NCI-H2081 (cell line): ENCODE measurements at places on chromosomes 6 and 20.

DNA sequence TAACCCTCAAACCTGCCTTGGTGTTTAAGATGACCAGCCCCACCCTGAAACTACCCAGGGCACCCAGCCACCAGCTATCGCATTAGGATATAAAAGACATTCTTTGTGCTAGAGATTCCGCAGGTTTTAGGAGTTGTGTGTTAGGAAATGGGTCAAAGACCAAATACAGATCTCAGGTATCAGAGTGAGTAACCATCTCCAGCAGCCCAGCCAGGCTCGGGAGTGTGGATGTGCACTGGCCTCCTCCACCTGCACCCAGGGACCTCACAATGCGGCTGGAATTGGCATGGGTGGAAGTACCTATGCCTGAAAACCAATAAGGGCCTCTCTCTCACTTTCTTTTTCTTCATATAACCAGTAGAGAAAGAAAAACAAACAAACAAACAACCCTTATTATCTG, 51.1 kb upstream of the CST7 start:
- DNase-seq, result no peak

DNA sequence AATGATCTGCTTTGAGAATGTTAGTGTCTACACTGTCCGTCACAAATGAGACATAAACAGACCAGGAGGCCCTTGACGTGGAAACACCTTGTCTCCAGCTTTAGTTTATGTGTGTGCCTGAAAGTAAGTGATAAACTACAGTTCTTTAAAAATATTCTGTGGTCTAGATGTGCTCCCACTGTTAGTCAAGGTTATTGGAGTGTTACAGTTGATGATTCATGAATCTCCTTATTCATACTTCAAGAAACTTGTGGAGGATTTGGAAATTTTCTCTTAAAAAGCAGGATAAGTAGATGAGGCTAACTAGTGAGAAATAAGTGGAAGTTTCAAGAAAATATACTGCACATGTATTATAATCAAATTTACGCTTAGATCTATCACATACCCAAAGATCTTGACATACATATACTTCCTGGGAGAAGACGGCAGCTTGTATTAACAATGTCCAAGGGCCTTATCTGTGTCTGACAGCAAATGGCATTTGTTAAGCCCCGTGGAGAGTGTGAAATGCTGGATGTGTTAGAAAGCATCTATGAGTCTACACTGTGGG, 90.5 kb upstream of the MBOAT1 start:
- DNase-seq, result no peak

GRCh38 chr6:169470790-169471189, 217.1 kb upstream of the THBS2 start:
- no peak for DNase-seq

GRCh38 chr6:113654396-113654795, 202.7 kb upstream of the MARCKS start:
- no peak for DNase-seq

GRCh38 chr6:89415185-89415584, 3.1 kb upstream of the RRAGD start:
- no peak for DNase-seq

DNA sequence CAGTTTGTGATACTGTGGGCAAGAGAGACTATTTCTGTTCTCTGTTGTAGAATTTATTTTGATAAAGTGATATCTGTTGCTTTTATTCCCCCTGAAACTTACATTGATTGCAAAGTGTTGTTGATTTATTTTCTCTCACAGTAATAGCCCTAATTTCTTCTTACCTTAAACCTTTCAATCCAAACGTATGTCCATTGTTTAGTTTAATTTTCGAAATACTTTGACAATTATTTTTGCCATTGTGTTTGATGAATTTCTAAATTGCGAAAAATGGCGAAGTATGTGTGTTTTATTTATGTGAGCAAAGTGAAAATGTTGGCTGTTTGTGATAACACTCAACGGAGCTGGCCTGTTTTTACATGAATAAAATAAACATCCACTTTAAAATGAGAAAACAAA, 381 bp upstream of the ZSCAN26 start:
- DNase-seq, result no peak

- DNase-seq, result no peak
These were observed 421.2 kb upstream of the HTR1E start for GRCh38 chr6:86516087-86516486.

GRCh38 chr6:31462026-31462963, 35.6 kb upstream of the MICB start:
- no peak for DNase-seq

- DNase-seq, result no peak
These were observed 252.1 kb downstream of the COL12A1 start for GRCh38 chr6:74953708-74954107.

DNA sequence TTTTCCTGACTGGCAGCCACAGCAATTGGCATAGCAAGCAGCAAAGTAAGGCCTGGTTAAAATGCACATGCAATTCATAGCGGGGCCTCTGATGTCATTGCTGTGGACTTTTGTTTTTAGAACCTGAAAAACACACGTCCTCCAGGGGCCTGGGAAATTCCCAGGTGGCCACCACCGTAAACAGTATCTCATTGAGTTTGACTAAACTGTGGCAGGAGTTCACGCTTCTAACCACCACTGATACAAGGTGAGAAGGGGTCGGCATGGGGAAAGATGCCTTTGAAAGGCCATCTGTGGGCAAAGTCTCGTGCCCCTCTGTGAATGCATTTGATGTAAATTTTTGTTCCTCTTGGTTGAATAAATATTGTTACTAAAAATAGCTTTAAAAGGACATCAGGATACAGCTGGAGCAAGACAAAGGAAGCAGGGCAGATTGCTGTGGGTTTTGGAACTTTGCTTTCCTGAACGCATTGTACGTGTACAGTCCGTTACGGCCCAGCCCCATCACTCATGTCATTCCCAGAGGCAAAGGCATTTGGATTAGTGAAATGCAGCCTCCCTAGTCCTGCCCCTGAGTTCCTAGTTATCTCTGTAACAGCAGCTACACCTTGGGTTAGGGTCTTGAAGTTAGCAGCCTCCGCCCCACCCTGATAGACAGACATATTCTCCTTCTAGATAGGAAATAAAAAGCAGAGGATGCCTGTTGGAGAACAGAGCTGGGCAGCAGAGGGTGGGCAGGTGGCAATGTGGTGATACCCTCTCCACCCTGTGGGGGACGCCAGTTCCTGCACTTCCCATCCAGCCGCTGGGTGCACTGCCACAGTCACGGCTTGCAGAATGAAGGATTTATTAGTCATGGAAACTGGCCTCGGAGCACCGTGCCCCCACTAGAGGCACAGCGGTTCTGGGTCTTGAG, 80.3 kb downstream of the ZDHHC14 start:
- DNase-seq, result no peak

GRCh38 chr20:34362502-34363061, 491 bp upstream of the ITCH start:
- DNase-seq, result no peak

DNA sequence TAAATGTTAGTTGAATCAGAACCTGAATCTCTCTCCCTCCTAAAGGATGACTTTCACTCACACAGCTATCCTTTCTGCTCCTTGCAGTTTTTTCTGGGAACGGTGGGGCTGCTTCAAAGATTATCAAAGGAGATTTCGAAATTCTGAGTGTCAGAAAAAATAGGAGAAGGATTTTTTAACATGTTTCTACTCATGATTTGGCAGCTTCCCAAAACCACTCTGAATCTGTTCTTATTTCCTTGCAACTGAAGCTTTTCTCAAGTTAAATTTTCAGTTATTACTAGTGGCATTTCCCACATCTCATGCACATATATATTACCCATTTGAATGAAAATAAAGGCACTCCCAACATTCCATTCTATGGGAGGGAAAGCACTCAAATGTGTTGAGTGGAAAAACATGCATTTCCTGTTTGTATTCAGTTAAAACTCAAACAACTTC, 123.6 kb downstream of the LCA5 start:
- DNase-seq, result no peak

DNA sequence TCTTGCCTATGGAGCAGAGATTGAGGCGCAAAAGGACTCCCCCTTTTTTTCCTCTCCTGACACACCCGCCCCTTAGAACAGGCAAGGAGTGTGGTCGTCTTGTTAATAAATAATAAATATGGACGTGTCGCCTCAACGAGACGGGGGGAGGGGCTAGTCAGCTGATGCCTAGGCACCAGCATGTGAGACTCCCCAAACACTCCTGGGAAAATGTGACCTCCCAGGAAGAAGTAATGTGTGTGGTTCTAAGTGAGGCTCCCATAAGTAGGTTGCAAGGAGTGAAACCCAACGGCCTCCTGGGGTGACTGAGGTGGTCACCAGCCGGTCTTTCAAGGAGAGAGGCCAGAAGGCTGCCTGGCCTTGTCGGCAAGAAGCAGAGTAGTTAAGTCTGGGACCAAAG, 1.1 kb upstream of the FAXC start:
- DNase-seq, result peak; percentile 18

DNA sequence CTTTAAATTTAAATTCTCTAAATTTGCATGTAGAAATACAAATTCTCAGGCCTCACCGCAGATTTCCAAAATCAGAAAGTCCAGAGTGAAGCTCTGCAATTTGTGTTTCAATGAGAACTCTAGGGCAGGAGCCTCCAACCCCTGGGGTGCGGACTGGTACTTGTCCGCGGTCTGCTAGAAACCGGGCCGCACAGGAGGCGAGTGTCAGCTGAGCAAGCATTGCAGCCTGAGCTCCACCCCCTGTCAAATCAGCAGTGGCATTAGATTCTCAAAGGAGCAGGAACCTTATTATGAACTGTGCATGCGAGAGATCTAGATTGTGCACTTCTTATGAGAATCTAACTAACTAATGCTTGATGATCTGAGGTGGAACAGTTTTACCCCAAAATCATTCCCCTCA, 203.0 kb upstream of the PCSK2 start:
- no peak for DNase-seq

- peak; percentile 72 for DNase-seq
These were observed 35.7 kb upstream of the HLA-E start for GRCh38 chr6:30453508-30454116.

DNA sequence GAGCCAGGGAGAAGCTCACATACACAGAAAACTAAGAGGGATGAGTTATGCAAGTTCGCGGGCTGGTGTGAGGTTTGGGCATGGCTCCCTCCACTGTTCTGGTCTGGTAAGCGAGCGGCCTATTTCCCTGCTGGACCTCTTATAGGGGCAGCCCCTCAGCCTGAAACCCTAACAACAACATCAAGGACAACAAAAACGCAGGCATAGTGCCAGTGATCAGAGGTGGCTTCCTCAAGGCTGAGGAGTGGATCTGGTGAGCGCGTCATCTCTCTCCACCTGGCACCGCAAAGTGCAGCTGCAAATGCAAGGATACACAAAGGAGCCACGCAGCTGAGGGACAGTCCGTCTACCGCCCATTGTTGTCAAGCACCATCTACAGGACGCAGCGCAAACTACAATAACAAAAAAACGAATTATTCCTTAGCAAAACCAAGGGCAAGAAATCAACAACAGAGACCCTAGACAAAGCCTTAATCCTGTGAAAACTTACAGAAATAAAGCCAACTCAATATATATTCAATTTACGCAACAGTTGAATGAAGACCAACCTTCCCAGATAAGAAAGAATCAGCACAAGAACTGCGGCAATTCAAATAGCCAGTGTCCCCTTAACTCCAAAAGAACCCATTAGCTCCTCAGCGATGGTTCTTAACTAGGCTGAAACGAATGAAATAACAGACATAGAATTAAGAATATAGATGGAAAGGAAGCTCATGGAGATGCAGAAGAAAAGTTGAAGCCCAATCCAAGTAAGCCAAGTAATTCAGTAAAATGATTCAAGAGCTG, 9.2 kb upstream of the DEFB110 start:
- DNase-seq, result peak; percentile 45

GRCh38 chr6:108690326-108691049, 129.8 kb downstream of the FOXO3 start:
- DNase-seq, result no peak

DNA sequence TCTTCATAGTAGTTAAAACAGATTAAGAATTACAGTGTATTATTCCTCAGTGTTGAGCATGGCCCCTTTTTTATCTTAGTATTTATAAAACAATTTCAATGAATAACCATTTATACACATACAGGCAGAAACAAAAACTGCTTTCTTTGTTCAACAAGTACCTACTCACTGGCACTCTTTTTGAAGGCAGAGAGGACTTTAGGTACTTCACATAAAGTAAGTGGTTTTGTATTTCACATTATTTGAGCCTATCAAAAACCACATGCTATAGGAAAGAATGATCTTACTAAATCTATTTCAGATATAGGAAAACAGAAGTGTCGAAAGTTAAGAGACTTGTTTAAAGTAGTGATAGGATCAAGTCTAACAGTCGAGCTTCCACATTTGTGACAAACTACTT, 73.8 kb downstream of the PRKN start:
- DNase-seq, result no peak

DNA sequence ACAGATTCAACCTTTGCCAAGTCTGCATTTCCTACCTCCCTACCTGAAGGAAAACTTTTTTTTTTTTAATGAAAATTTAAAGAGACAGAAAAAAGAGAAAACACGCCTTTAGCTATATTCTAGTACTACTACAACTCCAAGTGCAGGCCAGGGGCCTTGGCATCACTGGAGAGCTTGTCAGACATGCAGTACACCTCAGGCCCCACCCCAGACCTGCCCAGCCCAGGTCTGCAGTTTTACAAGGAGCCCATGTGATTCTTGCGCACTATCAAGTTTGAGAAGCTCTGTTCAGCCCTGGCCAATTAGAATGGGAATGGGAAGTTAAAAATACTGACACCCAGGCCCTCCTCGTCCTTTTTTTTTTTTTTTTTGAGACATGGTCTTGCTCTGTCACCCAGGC, 85.0 kb downstream of the NFATC2 start:
- no peak for DNase-seq

DNA sequence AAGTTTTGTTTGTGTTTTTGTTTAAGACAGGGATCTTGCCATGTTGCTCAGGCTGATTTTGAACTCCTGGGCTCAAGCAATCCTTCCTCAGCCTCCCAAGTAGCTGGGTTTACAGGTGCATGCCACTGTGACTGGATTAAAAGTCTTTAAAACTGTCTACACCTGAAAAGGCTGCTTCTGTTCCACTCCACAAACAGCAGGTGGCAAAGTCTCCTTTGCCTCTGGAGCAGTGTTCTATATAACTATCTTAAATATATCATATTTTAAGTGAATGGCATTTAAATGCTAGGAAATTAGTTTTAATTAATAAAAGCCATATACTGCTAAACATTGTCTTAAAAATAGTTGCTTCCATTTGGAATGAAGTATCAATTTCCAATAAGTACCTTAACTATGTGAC, 89.2 kb upstream of the BCLAF1 start:
- DNase-seq, result no peak

GRCh38 chr6:74939721-74940620, 265.9 kb downstream of the COL12A1 start:
- DNase-seq, result no peak

- DNase-seq, result no peak
These were observed 16.0 kb downstream of the HECA start for GRCh38 chr6:139150920-139151319.

DNA sequence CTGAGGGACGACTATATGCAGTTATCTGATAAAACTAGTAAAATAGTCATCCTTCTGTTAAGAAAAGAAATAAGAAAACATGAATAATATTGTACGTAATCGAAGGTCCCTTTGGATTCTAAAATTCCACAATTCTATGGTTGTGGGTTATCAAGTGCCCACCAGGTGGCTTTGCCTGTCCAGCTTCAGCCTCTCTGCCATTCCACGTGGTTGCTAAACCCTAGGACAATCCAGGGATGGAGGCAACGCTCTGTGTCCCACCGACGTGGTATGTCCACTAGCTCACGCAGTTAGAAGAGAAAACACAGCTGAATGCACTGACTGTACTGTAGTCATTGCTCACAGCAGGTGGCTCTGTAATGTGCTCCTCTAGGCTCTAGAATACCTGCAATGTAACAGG, 349.3 kb downstream of the FARS2 start:
- peak; percentile 29 for DNase-seq

GRCh38 chr20:36579996-36580545, 6.7 kb downstream of the TGIF2 start:
- no peak for DNase-seq
